SK-MEL-5 (cell line): ENCODE measurements at places on chromosomes 13 and 19. TPM values are rescaled to one million over a fixed set of nuclear protein-coding genes. Genes with fewer than 3 reads are reported as not detected.

The TUBA3C gene
- 0.16 and 0.72 TPM in 2 replicates for total RNA-seq

The MKNK2 gene
- total RNA-seq = 19.1 and 22.2 TPM in 2 replicates

The CD22 gene
- total RNA-seq = 4.4 and 5.5 TPM in 2 replicates

- no peak for DNase-seq
These were observed 55.6 kb downstream of the DOCK9 start for GRCh38 chr13:98922306-98922705.

GRCh38 chr19:4152241-4152998 is 1.0 kb upstream of the CREB3L3 start:
- DNase-seq = no peak

The IER2 gene
- total RNA-seq = 7.8 and 8.5 TPM in 2 replicates

DNA sequence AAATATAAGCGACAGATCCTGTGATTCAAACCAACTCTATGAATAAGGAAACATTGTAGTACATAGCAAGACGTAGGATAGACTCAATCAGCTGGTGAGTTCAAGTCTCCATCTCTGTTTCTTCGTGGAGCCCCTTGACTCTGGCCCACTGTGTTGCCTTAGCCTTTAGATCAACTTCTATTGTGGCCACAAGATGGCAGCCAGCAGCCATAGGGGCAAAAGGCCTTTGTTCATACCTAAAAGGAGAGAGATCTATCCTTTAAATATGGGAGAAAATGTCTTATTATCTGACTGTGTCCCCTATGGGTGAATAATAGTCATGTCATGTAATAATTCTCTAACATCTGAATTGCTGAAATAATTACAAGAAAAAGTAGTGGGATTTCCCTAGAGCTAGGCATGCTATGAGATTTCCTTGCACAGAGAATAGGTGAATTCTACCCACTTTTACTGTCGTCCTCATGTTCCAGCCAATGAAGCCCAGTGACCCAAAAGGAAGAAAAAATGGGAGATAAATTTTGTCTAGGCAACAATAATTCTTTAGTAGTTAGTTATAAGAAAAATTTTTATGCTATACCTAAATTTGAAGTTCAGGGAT is 129.4 kb downstream of the PCDH20 start:
- DNase-seq = peak; percentile 76

The C13orf42 gene
- total RNA-seq = not detected in 2 replicates

DNA sequence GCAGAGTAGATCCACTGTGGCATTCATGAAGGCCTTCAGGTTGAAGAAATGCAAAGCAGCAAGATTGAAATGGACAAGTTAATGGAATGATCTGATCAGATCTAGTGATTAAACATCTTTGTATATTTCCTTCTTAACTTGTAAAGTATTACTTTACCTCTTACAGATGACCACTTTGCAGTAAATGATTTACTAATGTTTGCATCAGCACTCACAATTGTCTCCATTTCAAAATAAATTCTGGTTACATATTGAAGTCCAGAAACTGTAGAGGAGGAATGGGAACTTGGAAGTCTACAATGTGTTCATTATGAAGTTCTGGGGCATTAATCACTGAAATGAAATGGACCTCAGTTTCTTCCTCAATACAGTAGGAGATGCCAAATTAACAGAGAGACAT is 380.8 kb downstream of the FOXO1 start:
- DNase-seq = no peak

The TINCR gene
- total RNA-seq = 4.9 TPM in 2 replicates

The CEP89 gene
- 4.8 and 7.3 TPM in 2 replicates for total RNA-seq

The MARCHF2 gene
- total RNA-seq = 16.6 and 17.8 TPM in 2 replicates

The KCTD12 gene
- total RNA-seq = 5.4 and 7.3 TPM in 2 replicates

- peak; percentile 10 for DNase-seq
These were observed 31.3 kb downstream of the TEX26 start for GRCh38 chr13:30963791-30964190.

The ABHD13 gene
- total RNA-seq = 9.6 and 10.4 TPM in 2 replicates

The FGF22 gene
- total RNA-seq = 0.24 TPM in 1 of 2 replicates, not detected in the other

DNA sequence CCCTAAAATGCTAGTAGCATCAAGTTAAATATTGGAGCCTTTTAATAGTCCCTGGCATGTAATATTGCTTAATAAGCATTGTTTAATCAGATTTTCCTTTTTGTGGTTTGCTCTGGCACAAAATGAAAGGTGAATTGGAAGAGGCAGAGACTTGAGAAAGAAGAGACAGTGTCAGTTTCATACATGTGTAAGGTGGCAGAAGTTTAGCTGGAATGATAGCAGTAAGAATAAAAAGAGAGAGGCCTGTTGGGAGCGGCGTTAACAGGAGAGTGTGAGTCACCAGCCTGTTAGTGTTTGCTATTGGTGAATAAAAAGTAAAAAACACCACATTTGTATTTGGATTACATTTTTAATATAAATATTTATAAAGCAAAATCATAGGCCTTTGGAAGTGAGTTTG is 145.3 kb downstream of the PDS5B start:
- no peak for DNase-seq

DNA sequence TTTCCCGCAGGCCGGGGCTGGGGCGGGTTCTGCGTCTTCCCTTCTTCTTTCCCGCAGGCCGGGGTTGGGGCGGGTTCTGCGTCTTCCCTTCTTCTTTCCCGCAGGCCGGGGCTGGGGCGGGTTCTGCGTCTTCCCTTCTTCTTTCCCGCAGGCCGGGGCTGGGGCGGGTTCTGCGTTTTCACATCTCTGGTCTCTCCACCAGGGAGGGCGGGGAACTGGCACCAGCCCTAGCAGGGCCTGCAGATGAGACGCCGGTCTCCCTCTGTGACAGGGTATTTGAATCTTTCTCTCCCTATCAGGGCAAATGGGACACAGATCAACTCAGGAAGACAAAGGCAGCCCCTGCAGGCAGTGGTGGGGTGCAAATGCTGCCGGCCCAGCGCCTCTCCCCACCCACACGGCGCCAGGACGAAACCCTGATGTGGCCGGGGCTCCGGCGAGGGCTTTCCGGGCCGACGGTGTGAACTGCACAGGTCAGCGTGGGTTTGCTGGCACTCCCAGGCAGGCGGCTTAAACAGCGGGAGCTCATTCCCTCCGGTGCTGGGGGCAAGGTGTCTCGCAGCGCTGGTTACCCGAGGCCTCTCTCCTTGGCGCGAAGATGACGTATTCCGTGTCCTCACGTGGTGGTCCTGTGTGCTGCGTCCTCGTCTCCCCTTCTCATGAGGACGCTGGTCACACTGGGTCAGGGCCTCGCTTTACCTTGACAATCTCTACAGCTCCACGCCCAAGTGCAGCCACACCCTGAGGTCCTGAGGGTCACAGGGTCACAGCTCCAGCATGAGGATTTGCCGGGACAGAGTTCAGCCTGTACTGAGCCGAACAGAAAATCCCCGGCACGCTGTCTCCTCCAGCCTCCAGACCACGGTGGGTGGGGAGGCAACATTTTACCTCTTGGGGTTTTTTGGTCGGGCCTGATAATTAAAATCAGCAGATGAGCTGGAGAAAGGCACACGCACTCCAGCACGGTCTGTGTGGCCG is 717 bp upstream of the C13orf46 start:
- DNase-seq = no peak

GRCh38 chr19:41595258-41595889 is 19.4 kb downstream of the CEACAM21 start:
- peak; percentile 83 for DNase-seq

The RFPL4A gene
- total RNA-seq = not detected in 2 replicates

- no peak for DNase-seq
These were observed 2.2 kb downstream of the BST2 start for GRCh38 chr19:17402982-17403855.

The ATP8B3 gene
- 1.4 and 2.0 TPM in 2 replicates for total RNA-seq

The SIGLEC12 gene
- not detected in 2 replicates for total RNA-seq

DNA sequence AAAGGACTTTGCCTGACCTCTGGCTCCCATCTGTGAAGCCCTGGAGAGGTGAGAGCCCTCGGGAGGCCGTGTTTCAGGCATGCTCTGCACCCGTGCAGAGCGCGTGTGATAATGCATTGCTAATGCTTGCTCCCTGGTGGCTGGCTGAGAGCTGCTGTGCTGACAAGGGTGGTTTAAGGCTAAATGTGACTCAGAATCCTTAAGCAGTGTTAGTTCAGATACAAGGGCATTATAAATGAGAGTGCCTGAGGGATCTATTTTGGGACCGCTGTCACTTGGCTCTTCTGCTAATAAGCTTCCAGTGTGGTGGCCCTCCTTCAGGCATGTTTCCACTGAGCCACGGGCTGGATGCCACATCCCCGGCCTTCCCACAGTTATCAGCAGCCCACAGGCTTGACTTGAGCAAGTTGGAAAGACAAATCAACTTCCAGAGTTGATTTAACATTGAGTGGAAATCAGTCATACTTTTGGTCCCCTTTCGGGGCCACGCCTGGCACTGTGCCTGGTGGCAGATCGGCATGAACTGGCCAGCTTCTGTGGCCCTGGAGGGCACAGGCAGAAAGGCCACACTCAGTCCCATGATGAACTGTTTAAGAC is 17.0 kb downstream of the ALOX5AP start:
- DNase-seq = no peak
